Kasumi-1 (cell line): ENCODE measurements at places on chromosomes 1 and 21.

DNA sequence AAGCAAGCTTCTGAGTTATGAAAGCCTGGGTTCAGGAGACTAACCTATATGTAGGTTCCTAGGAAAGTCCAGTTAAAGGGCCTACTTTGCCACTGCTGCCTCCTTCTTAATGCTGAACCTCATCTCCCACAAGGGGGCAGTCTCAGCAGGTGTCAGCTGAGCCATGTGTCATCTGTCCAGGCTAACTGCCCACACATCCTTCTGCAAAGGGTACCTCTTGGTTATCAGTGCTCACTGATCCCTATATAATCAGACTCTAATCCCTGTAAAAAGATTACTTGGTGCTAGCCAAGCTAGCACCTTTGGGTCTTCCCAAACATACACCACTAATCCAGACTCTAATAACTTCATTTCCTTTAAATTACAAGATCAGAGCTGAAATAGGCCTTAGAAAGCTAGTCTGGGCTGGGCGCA is 9.0 kb downstream of the PRDX1 start:
- peak; percentile 61 for DNase-seq

GRCh38 chr1:116502671-116503314 is 68.0 kb downstream of the CD58 start:
- DNase-seq: no peak

DNA sequence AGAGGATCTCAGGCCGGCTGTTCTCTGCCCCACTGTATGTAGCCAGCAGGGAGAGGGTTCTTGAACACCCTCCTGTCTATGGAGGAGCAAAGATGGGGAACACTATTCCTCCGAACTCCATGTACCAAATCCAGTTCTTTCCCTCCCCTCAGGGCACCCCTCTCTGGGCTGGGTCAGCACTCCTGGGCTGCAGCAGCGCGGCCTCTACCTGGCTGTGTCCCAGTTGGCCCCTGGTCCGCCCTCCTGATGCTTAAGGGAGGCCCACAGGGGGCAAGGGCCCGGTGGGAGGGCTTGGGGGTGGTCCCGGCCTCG is 471 bp upstream of the ADPRS start:
- no peak for DNase-seq

GRCh38 chr1:45685308-45686014 is 872 bp downstream of the GPBP1L1 start:
- DNase-seq: peak; percentile 28

- no peak for DNase-seq
Observed at GRCh38 chr21:18722193-18722592, 318.6 kb upstream of the TMPRSS15 start.

DNA sequence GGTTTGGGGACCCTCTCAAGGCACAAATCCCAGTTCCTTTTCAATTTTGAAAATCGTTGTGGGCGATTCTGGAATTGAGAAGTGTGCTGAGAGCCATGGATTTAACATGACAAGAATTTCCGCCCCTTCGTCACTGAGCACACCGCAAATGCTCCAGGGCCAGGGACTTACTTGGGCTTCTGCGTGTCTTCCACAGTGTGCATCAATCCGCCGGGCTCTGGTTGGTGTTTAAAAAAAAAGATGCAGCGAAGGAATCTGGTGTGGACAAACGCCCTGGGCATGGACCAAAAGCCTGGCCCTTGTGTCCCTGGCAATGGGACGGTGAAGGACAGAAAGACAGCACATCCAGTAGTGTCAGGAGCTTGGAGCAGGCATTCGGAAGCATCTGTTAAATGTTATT is 696 bp upstream of the CLDN14 start:
- DNase-seq: no peak

DNA sequence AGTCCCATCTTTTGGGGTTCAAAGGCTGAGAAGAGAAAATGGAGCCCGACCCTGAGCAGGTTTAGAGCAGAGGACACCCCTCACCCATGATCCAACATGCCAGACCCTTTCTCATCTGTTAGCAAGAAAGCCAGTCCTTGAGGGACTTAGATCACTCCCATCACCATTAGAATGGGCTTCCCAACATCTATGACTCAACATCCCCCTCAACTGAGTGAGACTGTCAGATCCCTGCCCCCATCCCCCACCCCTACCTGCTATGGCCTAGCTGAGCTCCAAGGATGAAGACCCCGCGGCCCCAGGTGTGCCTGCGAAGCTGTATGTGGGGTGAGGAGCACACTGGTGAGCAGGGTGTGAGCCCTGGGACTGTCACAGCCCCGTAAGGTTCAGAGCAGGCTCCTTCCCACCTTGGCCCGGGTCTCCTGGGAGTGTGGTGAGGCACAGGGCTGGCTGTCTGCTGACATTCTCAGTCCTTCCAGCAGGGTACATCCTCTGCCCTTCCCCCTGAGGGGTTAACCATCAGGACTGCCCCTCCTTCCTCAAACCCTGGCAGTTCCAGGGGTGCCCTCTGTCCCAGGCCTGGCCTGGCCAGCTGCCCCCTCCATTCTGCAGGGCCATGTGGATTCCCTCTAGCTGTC is 21.4 kb upstream of the BLACAT1 start:
- DNase-seq: no peak

DNA sequence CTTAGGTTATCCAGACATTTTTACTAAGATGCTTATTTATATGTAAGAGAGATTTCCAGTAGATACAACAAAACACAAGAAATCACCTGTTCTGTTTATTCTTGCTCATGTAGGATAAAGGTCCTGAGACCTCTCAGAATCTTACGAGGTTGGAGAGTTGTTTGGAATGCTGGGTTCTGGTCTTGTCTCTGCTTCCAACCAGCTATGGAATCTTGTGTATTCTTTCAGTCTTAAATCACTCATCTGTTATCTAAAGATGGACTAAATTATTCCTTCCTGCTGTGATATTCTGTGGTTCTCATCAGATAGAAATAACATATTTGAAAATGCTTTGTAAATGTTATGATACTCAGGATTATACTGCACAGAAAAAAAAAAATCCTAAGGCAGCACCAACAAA is 21.3 kb downstream of the GNAT2 start:
- DNase-seq: no peak

DNA sequence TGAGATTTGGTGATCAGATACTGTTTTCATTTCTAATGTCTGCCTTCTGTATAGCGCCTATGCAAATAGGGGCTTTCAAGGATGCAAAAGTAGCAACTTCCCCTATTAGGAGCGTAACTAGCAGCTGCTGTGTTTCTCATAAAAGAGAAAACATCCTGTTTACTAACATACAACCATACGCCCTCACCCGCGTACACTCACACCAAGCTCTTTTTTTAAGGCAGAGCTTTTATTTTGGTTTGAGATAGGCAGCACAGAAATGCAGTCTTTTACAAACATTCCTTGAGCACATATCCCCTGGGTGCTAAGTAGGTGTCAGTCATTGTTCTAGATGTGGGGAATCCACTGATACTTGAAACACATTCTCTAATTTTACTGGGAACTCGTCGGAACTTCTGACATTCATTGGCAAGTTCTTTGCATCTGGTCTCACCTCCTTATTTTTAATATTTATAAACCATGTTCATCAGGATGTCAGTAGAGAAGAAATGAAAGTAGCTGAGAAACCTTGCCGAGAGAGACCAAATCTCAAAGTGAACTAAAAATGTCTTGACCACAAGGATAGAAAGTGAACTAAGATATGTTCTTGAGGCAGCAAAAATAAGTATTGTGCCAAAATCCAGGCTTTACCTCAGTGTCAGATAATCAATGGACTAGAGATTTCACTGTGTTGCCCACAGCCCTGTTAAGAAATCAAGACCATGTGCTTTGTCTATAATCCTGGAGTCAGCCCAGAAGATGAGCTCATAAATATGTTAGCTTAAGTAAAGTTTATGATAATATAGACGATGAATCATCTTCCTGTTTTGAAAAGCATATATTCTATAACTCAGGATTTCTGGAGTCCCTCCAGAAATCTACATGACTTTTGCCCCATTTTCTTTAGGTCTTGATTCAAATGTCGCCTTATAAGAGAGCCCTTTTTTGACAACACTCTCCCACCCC is 350.9 kb downstream of the ST6GALNAC3 start:
- DNase-seq: no peak

GRCh38 chr1:44542420-44543063 is 131.7 kb downstream of the TMEM53 start:
- DNase-seq: no peak

DNA sequence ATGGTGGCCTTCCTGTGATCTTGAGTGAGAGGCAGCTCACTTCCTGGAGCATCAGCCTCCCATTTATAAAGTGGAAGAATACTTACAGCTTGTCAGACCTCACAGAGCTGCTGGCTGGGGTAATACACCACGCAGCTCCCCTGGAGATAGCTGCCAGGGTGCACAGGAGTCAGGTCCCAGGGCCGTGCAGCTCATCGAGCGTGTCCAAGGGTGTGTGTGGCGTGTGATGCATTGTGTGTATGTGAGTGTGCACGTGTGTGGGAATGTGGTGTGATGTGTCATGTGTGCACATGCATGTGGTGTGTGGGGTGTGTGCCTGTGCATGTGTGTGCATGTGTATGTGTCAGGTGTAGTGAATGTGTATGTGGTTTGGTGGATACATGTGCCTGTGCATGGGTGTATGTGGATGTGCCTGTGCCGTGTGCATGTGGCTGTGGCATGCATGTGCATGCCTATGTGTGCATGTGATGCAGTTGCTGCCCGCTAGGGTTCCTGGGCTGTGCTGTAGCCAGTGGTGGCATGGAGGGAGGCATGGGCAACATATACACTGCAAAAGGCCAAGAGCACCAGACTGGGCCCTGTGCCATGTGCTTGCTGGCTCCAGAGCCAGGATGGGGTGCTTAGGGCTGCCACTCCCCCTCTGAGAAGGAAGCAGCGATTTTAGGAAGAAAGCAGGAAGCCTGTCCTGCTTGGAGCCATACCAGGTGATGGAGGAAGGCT is 24.6 kb downstream of the WNT3A start:
- DNase-seq: no peak

DNA sequence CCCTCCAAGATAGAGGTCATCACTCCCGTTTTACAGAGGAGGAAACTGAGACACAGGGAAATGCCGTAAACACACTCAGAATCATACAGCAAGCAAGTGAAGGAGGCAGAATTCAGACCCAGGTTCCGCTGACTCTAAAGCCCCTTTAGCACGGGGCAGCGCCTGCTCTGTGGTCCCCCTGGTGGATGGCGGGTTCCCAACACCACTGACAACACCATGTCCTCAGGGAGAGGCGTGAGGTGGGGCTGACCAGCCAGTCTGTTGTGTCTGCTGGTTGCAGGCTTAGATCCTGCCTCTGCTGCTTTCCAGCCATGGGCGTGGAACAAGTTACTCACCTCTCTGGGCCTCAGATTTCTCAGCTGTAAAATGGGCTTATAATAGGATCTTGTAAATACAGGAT is 617.3 kb downstream of the MATN1 start:
- DNase-seq: no peak

GRCh38 chr1:245526141-245526540 is 371.4 kb downstream of the KIF26B start:
- DNase-seq: no peak

DNA sequence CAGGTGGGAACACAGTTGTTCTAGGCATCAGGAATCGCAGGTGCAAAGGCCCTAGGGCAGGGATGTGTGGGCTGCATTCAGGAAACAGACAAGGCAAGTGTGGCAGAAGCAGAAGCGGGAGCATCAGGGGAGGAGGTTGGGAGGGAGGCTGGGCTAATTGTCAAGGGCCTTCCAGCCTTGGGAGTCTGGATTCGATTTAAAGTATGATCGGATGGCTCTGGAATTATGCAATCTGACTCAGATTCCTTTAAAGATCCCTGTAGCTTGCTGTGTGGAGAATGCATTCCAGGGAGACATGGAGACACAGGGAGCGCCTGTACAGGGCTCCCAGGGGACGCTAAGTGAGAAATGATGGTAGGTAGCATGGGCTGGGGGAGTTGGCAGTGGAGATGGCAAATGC is 86.5 kb downstream of the LACTBL1 start:
- DNase-seq: no peak

DNA sequence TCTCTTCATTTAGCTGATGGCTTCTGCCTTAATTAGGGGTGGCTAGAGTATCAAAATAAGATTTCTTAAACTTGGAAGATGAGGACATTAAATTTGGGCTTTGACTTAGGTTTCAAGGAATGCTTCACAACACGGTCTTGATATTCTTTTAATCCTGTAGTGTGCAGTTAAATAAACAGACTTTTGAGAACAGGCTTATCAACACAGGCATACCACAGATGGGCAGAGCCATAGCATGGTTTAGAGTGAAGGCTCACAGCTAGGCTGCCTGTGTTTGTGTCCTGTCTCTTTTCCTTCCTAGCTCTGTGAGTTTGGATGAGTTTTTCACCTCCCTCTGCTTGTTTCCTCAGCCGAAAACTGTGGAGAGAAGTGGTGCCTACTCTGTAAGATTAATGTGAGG is 102.3 kb upstream of the IPO9 start:
- DNase-seq: no peak

DNA sequence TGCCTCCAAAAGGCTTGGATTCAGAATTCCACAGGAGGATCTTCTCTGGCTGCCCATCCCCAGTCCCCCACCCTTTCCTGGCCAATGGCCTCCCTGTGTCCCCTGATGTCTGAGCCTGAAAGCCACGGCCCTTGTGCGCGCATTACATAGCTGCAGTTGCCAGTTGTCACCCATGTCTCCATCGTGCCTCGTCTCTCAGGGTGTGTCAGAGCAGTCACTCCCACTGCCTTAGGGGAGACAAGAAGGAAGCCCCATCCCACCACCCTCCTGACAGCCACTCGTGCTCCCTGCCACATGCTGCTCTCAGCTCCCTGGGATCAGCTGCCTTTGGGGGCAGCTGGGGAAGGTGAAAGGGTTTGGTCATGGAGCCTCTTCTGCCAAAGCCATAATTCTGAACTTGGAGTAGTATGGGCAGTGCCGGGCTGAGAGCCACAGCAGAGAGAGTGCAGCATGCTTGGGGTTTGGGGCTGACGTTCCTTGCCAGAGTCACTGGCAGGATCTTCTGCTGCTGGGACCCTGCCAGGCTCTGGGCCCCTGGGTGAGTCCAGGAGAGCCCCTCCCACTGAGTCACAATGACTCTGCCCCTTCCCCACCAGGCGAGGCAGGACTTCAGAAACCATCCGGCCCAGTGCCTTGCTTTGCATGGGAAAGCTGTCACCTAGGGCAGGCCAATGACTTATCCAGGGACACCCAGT is 285.9 kb upstream of the VAMP3 start:
- DNase-seq: no peak

GRCh38 chr1:209758400-209758799 is 2.5 kb downstream of the TRAF3IP3 start:
- peak; percentile 7 for DNase-seq

DNA sequence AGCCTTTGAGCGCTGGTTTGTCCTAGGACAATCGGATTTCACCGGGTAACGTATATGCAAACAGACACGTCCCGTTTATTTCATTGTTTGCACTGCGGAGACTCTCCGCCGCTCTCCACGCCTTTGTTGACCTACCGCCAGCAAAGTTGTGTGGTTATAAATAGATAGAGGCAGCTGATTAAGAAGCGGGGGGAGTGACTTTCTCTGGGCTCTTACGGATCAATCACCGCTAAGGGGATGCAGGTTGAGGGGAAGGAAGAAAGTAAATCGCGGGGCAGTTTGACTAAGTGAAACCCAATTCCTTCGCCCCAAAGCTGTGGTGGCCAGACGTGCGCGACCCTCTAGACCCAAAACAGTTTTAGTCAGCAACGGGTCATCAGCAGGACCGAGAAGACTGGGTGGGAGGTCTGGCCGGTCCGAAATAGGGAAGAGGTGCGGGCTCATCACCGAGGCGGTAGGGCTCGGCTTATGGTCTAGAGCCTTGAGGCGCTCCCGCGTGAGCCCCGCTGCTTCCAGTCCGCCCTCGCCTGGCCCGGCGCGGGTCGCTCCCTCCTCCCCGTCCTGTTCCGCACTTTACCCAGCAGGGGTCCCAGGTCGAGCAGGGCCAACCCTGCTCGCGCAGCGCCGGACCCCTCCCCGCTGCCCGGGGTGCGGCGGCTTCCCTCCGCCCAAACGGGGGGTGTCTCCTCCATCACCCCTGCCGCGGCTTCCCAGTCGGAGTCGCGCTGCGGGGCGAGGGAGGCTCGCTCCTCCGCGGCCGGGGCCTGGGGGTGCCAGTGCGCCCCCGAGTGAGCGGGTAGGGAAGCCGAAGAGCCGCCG is 120.8 kb upstream of the RRP15 start:
- no peak for DNase-seq
